D721Med (cell line): ENCODE measurements at places on chromosomes 6 and 20.

GRCh38 chr20:54620611-54621010 lies 145.2 kb downstream of the DOK5 start:
- DNase-seq, result no peak

- no peak for DNase-seq
Measured at GRCh38 chr20:62879275-62880146, 17.9 kb upstream of the TCFL5 start.

DNA sequence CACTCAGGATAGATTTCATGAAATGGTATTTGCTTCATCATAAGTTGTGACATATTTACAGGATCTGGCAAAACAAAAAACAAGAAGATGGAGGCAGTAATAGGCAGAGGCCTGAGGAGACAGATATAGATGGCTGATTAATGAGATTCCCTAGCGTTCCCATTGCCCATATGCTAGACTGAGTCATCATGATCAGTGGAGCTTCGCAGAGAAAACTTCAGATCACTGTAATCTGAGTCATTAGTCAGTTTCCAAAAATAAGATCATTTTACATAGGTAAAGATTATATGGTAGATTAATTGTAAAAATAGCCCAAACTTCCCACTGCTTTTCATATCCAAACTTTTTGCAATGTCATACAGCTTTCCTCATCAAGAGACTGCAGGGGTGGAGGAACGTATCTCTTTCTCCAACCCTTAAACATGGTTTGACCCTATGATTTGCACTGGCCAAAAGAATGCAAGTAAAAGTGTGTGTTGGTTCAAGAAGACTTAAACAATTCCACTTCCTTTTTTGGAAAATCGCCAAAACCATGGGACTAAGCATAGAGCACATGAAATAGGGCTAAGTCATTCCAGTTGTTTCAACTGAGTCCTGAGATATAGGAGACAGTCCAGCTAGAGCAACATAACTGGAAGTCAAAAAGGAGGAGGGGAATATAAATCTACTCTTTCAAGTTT lies 626.0 kb downstream of the RNF144B start:
- DNase-seq, result no peak

- no peak for DNase-seq
Measured at GRCh38 chr6:87742106-87742505, 40.1 kb upstream of the AKIRIN2 start.

- no peak for DNase-seq
Measured at GRCh38 chr6:118650582-118651281, 659 bp downstream of the CEP85L start.
